Bone marrow (tissue), 2 donors: ENCODE measurements at places on chromosomes 3 and 15.
A peak's percentile ranks its signal among the peaks of the same experiment; 100 is the strongest.

DNA sequence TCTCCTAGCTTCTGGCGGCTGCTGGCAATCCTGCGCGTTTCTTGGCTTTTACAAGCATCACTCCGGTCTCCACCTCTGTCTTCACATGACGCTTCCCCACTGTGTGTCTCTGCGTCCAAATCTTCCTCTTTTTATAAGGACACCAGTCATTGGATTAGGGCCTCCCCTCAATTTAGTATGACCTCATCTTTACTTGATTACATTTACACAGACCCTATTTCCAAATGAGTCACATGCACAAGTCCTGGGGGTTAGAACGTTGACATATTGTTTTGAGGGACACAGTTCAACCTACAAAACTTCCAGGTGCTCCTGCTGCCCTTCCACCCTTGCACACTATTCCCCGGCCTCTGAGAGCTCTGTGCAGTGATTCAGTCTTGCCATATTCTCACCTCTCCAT is 215.3 kb downstream of the OPA1 start:
- no peak for DNase-seq

DNA sequence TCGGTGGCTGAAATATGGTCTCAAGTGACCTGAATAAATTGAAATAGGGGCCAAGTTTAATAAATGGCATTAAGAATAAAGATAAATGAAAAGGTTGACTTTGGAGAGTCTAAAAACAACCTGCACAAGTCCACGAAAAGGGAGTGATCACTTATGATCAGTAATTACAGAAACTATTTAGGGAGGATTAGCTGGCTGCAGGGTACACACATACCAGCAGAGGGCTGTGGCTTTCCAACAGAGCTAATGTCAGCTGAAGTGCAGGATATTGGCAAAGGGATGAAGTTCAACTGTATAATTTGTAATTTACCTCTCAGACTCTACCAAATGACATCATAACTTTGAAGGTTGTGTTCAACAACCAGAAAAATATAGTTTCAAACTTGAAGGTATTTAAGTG is 86.8 kb downstream of the SYNPR start:
- no peak for DNase-seq

GRCh38 chr3:134228479-134228878 is 22.2 kb downstream of the RYK start:
- no peak for DNase-seq

DNA sequence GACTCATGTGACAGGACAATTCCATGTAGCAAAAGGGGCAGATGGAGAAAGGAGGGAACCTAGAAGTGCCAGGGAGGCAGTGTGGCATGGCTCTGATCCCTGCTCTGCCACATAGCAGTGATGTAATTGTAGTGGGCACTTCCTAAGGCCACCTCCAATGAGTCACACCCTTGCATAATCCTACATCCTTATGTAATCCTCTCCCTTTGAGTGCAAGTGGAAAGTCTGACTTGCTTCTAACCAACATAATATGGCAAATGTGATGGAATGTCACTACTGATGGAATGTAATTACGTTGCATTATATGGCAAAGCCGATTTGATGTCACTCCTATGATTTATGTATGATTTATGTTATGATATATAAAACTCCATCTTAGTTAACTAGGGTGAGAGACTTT is 72.9 kb upstream of the ATP2C1 start:
- peak; percentile 49 for DNase-seq

- DNase-seq = no peak
Measured at GRCh38 chr3:43958005-43958770, 267.4 kb downstream of the ABHD5 start.

DNA sequence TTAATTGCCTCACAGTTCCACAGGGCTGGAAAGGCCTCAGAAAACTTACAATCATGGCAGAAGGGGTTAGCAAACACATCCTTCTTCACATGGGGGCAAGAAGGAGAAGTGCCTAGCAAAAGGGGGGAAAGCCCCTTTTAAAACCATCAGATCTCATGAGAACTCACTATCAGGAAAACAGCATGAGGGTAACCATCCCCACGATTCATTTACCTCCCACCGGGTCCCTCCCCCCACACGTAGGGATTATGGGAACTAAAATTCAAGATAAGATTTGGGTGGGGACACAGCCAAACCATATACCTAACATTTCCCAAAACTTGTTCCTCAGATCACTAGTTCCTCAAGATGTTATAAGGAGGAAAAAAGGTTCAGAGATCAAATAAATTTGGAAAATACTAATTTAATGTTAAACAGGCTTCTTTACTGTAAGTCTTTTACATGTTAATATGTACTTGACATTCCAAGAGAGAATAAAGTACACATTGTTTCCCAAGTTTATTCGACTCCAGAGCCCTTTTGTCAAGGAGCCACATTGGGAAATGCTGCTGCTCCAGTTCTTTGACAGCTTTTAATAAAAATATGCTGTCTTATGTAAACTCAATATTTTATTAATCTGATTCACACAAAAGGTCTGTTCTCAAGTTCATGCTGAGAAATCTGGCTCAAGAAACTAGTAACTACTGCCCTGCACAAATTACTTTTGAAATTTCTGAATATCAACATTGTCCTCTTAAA is 17.8 kb downstream of the HERC1 start:
- DNase-seq = no peak

GRCh38 chr3:144868506-144868905 is 896.9 kb downstream of the DIPK2A start:
- no peak for DNase-seq

DNA sequence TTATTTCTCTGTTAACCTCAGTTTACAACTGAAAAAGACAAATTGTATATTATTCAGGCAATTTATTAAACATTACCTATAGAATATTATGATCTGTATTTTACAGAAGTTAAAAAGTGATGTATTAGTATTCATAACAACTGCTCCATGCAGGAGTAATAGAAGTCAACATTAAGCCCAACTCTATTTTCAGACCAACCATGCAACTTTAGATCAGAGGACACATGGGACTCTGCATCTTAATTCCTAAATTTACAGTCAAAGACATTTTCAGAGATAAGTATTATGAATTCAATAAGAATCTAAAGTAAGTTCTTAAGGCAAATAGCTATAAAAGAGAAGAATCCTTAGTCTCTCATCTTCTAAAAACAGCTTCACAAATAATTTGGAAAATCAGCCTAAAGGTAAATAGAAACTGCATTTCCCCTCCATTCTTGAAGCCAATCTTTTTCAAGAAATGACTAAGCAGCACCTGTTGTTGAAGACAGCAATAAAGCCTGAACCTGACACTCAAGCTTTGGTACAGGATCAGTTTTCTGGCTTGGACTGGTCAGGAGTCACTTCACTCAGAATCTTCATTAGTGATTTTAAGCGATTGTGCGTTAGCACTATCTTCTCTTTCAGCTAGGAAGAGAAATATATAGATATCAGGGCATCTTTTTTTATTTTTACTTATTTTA is 23.0 kb downstream of the OIP5 start:
- DNase-seq = no peak

DNA sequence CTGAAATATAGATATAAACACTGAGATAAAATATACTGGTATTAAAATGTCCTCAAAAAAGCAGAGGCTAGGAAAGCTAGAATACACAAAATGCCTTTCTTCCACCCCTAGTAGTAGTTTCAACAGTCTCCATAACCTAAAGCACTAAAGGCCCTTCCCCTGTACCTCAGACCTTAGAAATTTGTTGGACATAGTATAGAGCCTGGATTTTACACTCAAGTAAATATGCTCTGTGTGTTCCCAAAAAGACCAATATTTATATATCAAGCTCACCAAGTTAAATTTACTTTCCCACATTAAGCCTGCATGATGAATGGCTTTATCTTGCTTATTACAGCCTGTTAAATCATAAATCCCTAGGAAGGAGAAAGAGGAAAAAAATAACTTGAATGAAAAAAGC is 378.7 kb upstream of the AZI2 start:
- no peak for DNase-seq

DNA sequence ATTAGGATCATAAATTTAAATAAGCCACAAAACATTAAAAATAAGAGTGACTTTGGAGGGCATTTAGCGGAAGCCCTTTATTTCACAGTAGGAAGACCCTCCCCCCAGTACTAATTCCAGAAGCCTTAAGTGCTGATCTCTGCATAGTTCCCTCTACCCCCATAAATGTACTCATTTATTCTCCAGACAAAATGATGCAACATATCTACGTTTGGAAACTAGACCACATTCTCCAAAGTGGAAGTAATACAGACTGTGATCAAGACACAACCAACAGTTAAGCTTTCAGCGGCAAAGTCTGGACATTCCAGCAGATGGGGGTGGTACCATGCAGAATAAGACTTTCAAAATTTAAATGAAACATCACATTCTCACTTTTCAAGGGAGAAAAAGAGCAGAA is 44.8 kb upstream of the RPS17 start:
- no peak for DNase-seq

DNA sequence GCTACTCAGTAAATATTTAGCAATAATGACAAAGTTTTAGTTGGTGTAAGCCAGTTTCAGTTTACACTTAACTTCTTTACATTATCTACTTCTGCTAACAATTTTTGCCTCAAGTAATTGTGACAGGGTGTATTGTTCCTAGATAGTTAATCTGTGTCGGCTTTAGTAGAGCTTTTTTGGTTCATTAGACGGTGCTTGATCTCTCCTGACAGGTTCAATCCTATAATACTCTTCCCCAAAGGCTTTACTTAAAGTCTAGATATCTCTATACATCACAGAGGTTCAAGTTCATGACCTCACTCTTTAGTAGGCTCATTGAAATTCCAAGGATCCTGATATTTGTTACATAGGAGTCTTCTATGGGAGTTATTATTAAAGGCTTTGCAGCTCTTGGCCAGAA is 365.6 kb upstream of the DPPA4 start:
- DNase-seq = no peak

DNA sequence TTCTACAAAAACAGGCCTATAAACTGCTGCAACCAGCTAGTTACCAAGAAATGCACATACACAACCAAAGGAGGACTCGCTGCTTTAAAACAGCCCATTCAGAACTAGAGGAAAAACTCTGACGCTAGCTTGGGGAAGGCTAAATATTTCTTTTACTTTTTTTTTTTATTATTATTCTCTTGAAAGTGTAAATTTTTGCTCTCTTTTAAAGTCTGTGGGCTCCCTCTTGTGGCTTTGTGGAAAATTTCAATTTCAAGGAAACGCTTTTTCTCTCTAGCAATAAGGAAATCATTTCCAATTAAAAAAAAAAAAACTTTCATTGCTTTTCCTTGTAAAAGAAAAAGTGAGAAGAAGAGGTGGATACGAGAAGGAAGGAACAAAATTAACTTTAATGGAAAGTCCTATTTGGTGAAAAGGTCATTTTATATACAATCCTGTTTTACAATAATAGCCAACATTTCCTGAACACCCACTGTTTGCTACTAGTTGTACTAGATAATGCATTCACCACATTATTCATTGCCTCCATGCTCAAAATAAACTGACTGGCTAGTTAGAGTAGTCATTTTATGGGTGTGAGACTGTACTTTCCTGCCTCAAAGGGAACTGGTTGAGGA is 51.2 kb upstream of the SAMMSON start:
- peak; percentile 4 for DNase-seq

- DNase-seq = peak; percentile 32
Measured at GRCh38 chr3:171809611-171809860, 747 bp downstream of the PLD1 start.

- no peak for DNase-seq
Measured at GRCh38 chr3:47542471-47543173, 29.1 kb upstream of the ELP6 start.

DNA sequence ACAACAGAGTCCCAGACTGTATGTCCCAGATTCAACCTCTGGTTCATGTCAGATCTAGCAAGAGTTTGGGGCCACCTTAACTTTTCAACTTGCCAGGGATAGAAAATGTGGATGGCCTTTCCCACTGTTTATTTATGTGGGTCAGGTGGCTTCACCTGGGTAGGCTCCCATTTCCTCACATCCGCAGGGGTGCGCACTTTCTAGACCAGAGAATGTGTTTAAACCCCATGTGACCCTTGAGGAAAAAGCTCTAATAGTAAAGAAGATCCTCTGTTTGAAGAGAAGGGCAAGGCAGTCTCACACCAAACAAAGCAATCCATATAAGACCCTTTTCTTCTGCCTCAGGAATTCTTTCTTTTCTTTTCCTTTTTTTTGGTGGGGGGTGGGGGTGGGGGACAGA is 167.2 kb upstream of the TSC22D2 start:
- no peak for DNase-seq

DNA sequence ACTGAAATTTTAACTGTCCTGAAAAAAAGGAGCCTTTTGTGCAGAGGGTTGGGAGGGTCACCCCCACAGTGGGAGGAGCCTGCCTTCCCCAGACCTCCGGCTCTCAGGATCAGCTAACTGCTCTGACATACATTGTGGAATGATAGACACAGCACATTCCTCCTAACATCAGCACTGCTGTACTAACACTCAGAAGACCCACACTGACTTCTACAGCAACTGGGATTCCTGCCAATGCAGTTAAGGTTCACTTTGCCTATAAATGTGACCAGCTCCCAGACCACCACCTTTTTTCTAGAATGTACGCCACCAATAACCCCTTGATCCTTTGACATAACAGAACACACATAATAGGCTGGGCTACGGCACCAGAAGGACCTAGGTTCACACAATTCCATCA is 3.2 kb downstream of the CPEB1 start:
- DNase-seq = no peak

- DNase-seq = peak; percentile 5
Measured at GRCh38 chr3:38521391-38521987, 25.3 kb downstream of the EXOG start.

GRCh38 chr3:139732729-139733128 is 55.0 kb upstream of the NMNAT3 start:
- no peak for DNase-seq

GRCh38 chr3:110646496-110646895 is 425.1 kb upstream of the NECTIN3 start:
- no peak for DNase-seq

- DNase-seq = no peak
Measured at GRCh38 chr3:156480949-156481348, 74.0 kb downstream of the SSR3 start.

DNA sequence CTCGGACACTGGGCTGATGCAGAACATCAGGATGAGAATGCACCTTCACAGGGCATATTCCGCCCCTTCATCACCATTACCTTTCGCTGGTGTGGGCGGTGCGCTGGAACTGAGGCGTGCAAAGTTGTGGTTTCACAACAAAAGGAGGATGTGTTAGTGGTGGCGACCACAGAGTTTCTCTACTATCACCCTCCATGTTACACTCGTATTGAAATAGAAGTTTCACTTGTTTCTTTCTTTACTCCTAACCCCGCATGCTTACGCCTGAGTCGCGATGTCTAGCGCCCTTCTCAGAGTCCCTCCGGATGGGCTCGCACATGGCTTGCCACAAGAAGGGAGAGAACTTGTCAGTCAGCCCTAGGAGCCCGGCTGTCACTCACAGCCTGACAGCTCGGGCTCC is 148.7 kb downstream of the GABRB3 start:
- DNase-seq = no peak

GRCh38 chr3:139994891-139995290 is 59.9 kb downstream of the CLSTN2 start:
- DNase-seq = no peak

- DNase-seq = no peak
Measured at GRCh38 chr15:35136321-35137189, 51.5 kb upstream of the NANOGP8 start.
